ENCODE measurements at places on chromosomes 1 and 21.

GRCh38 chr1:108049178-108049819 lies 84.3 kb upstream of the VAV3 start:
- DNase-seq: no peak

DNA sequence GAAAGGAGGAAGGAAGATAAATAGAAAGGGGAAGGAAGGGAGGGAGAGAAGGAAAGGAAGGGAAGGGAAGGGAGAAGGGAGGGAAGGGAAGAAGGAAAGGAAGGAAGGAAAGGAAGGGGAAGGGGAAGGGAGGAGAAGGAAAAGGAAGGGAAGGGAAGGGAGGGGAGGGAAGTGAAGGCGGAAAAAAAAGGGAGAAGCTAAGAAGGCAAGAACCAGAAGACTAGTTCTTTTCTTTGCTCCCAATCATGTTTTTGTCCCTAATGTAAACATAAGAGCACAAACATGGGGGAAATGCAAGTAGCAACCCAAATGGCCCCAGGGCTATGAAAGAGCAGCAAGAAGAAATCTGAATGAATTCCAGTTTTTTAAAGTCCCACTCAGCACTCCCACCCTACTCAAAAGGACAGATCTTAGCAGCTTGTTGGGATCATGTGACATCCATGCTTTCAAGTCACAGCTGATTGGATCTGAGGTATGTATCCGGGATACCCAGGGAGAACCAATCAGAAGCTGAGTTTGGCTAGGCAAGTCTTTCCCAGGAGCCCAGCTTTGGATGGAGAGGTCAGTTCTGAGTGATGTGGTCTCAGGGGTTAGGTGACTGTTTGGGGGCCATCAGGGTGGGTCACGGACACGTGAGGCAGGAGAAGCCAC lies 24.2 kb upstream of the FHAD1 start:
- DNase-seq: no peak

DNA sequence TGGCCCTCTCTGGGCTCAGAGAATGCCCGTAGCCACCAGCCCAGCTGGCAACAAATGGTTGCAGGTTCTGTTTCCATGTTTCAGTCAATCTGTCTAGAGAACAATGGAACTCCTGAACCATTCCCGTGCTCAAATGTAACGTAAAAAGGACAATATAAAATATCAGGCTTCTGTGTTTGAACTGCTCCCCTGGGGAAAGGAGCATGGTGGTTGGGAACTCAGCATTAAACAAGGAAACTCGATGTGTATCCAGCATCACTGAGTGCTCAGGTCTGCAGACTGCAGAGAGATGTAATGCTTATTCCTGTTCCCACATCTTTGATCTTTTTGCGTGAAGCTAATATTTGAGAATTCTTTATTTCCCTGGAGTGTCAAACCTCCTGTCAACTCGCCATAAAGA lies 326.5 kb downstream of the KIF26B start:
- DNase-seq: no peak

DNA sequence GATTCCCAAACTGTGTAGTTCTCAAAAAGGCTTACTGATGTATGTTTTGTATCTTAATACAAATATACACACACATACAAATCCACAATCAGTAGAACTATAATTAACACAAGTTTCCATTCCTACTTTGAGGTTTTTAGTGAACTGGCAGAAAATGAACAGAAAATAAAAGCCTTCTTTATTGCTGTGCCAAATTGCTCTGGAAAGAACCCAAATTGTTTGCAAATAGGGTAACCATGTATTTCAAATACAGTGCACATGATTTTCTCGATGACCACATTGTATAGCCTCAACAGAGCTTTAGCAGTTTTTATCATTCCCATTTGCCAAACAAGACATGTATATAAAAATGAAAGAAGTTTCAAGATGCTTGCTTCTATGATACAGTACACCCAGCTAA lies 173.3 kb downstream of the COL24A1 start:
- DNase-seq: no peak

- no peak for DNase-seq
Observed at GRCh38 chr1:24426744-24427544, 11.3 kb downstream of the NIPAL3 start.

- DNase-seq: peak; percentile 77
Observed at GRCh38 chr1:64898107-64898861, 68.1 kb downstream of the JAK1 start.

GRCh38 chr1:16218014-16218673 lies 5.7 kb upstream of the ARHGEF19 start:
- no peak for DNase-seq

- DNase-seq: no peak
Observed at GRCh38 chr21:36330904-36331303, 10.9 kb downstream of the MORC3 start.

GRCh38 chr1:23337869-23338268 lies 6.2 kb downstream of the HNRNPR start:
- no peak for DNase-seq

- no peak for DNase-seq
Observed at GRCh38 chr1:42524330-42524729, 61.2 kb downstream of the CCDC30 start.

DNA sequence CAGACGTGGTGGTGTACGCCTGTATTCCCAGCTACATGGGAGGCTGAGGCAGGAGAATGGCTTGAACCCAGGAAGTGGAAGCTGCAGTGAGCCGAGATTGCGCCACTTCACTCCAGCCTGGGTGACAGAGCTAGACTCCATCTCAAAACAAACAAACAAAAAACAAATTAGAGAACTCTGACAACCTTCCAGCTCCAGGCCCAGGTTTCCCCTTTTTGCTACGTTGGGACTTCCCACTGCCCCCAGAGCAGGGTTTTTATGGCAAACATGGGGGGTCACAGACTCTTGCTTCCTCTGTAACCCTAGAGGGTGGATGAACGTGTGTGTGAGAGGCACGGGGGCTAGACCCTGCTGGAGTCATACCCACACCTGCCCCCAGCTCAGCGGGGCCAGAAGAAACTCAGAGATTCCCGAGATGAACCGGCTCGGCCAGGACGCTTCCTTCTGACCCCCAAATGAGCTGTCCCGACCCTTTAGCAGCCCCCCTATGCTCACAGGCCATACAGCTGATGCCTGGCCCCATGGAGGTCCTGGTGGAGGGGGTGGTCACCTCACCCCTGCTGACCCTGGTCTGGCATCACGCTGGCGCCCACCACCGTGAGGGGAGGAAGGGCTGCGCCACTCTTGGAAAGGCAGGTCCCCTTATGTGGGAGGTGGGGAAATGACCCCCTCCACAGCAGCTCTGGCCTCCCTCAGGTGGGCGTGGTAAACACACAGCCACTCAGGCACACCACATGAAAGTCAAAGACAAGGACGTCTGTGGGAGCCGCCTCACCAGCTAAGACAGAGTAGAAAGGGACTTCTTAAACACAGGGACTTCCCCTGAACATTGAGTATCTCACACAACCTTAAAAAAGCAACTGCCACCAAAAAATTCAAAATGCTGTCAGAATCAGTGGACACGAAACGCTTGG lies 7.1 kb downstream of the GPR157 start:
- no peak for DNase-seq

DNA sequence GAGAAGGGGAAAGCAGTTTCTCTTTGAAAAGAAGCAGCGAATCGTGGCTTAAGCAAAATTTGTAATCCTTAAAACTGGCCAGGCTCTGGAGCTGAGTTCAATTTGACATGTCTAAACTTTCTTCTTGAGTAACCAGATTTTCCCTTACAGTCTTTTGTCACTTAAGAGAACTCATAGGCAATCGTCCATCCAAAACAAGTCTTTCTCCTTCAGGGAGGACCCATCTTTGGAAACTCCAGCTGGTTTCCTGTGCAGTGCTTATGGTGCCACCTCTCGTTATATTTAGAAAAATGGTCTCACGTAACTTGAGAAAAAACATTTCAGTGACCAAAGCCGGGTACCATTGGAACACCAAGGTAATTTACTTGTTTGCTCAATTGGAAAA lies 1.8 kb upstream of the PTTG1IP start:
- no peak for DNase-seq

DNA sequence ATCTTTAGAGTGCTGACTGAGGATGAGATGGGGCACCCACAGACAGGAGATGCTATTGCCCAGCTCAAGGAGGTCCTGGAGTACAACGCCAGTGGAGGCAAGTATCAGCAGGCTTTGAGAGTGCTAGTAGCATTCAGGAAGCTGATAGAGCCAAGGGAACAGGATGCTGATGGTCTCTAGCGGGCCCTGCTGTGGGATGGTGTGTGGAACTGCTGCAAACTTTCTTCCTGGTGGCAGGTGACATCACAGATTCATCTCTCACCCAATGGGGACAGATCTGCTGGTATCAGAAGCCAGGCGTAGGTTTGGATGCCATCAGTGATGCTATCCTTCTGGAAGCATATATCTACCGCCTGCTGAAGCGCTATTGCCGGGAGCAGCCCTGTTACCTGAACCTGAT lies 609.8 kb upstream of the NCAM2 start:
- no peak for DNase-seq

GRCh38 chr1:225739542-225740107 lies 38.0 kb upstream of the SRP9 start:
- DNase-seq: no peak

GRCh38 chr1:3061566-3061965 lies 7.4 kb upstream of the PRDM16 start:
- DNase-seq: no peak

DNA sequence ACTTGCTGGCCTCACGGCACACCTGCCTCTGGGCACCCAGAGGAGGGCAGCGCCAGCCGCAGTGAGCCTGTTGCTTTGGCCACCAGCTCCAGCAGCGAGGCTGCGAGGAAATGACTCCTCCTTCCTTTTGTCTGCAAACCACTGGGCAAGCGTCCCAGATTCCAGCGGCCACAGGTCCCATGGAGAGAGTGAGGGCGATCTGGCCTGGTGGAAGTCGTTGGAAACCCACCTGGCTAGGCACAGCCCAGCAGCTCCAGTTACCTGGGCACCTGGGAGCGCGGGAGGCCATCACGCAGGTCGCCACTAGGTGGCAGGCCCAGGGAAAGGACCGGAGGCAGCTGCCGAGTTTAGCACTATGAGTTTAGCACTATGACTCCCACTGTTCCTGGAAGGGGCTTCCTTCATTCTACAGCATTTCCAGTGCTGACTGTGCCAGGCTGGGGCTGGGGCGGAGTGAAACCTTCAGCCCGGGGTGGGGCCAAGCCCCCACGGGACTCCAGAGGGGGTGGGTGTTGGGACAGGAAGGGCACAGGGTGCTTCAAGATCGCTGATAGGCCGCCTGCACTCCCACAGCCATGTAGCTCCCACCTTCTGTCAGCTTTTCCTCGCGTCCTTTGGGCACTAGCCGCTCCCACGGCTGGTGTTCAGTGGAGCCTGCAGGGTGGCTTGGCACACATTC lies 1.1 kb upstream of the ESPN start:
- DNase-seq: peak; percentile 44

- peak; percentile 58 for DNase-seq
Observed at GRCh38 chr1:116693759-116694480, 26.4 kb upstream of the IGSF3 start.

- peak; percentile 95 for DNase-seq
Observed at GRCh38 chr1:93338387-93339146, 7.1 kb upstream of the DR1 start.
